Natural killer cell (primary cell): ENCODE measurements at places on chromosomes 7 and 10. TPM values are rescaled to one million over a fixed set of nuclear protein-coding genes. Genes with fewer than 3 reads are reported as not detected.

The BTBD16 gene
- total RNA-seq, result not detected

The ADRA2A gene
- total RNA-seq, result 0.28 TPM

The MYH16 gene
- not detected for total RNA-seq

The DNAAF5 gene
- total RNA-seq, result 10.3 TPM

The ASB10 gene
- total RNA-seq, result not detected

- H3K36me3 ChIP-seq, result no peaks in the 10 kb centered on the region
- H3K4me1 ChIP-seq, result no peaks in the 10 kb centered on the region
- H3K27me3 ChIP-seq, result no peaks in the 10 kb centered on the region
Observed at GRCh38 chr7:152909683-152910544, 150.4 kb downstream of the ACTR3B start.

- DNase-seq, result no peak
- H3K36me3 ChIP-seq, result no peaks in the 10 kb centered on the region
- no peaks in the 10 kb centered on the region for H3K27me3 ChIP-seq
- H3K27ac ChIP-seq, result no peak overlapping the region
Observed at GRCh38 chr7:29995652-29996051, 6.1 kb upstream of the SCRN1 start.

DNA sequence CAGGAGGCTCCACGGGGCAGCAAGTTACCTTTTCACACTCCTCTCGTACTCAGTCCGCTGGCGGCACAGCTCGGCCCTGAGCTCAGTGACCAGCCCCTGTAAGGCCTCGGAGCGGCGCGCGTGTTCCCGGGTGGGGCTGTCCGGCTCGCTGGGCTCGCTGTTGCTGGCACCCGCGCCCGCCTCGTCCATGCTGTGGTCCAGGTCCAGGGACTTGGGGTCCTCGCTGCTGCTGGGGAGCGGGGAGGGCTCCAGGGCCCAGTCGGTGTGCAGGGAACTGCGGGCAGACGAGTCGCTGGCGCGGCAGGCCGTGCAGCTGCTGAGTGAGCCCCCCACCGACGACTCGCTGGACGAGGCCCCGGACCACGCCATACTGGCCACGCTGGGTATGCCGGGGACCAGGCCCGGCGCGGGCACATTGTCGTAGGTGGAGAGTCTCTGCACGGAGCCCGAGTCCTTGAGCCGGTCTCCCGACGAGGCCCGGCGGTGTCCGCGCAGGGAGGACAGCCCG, 143.8 kb downstream of the MAPK8 start:
- no peaks in the 10 kb centered on the region for H3K4me1 ChIP-seq
- H3K27ac ChIP-seq, result no peak overlapping the region
- no peaks in the 10 kb centered on the region for H3K27me3 ChIP-seq
- no peaks in the 10 kb centered on the region for H3K36me3 ChIP-seq

DNA sequence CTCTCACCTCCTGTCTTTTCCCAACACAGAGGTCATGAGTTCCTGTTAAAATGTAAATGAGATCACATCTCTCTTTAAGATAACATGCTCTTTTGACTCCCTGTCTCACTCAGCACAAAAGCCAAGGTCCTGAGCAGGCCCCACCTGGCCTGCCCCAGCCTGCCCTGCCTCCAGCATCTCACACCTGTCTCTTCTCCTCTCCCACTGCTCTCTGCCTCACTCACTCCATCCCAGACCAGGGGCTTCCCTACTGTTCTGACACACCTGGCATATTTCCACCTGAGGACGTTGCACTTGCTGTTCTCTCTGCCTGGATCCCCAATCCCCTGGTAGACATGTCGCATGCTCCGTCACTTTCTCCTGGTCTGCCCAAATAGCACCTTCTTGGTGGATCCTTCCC, 285.0 kb upstream of the ZMIZ1 start:
- no peaks in the 10 kb centered on the region for H3K4me1 ChIP-seq
- H3K36me3 ChIP-seq, result no peaks in the 10 kb centered on the region
- no peaks in the 10 kb centered on the region for H3K27me3 ChIP-seq
- H3K27ac ChIP-seq, result no peak overlapping the region
- H3K4me3 ChIP-seq, result no peak overlapping the region

DNA sequence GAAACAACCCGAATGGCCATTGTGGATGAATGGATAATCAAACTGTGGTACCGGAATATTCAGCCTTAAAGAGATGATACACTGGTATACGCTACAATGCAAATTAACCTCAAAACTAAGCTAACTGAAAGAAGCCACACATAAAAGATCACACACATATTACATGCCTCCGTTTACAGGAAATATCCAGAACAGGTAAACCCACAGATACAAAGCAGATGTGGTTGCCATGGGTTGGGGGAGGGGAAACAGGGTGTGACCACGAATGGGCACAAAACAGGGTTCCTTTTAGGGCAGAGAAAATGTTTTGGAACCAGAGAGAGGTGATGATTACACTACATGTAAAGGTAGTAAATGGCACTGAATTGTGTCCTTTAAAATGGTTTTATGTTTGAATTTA, 16.6 kb downstream of the ESYT2 start:
- no peaks in the 10 kb centered on the region for H3K27me3 ChIP-seq
- H3K4me1 ChIP-seq, result peaks cover 71% of the 10 kb centered on the region
- H3K36me3 ChIP-seq, result peaks cover 11% of the 10 kb centered on the region
- no peak for DNase-seq

DNA sequence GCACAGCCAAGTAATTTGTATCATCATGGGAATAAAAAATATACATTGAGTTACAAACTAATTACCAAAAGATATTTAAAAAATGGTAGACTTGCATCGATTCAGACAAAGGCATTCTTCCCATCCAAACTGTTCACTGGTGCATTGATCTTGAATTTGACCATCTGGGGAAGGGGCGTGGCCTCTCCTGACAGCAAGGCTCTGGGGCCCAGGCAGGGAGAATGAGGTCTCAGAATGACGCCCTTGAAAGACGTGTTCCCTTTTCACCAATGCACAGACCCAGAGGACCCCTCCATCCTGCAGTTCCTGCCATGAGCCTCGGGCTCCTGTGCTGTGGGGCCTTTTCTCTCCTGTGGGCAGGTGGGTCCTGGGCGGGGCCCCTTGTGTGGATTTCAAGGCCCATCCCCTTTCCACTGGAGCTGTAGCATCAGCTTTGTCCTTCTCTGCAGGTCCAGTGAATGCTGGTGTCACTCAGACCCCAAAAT, 91.1 kb upstream of the PRSS58 start:
- H3K27me3 ChIP-seq, result no peaks in the 10 kb centered on the region
- no peak for DNase-seq
- H3K4me1 ChIP-seq, result peaks cover 4% of the 10 kb centered on the region
- H3K36me3 ChIP-seq, result no peaks in the 10 kb centered on the region

DNA sequence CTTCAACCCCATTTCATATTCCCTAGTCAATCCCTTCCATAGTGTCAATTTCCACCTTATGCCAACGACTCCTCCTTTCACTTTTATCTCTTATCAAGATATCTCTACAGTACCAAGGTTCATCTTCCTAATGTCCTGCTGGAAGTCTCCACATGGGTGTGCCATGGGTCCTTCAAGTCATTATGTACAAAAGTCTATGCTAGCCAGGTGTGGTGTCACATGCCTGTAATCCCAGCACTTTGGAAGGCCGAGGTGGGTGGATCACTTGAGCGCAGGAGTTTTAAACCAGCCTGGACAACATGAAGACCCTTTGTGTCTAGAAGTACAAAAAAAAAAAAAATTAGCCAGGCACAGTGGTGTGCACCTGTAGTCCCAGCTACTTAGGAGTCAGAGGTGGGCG, 47.6 kb downstream of the PRTFDC1 start:
- H3K27me3 ChIP-seq, result no peaks in the 10 kb centered on the region
- H3K27ac ChIP-seq, result no peak overlapping the region
- no peak overlapping the region for H3K4me3 ChIP-seq
- H3K4me1 ChIP-seq, result peaks cover 10% of the 10 kb centered on the region

GRCh38 chr10:31262672-31263071, 56.3 kb upstream of the ZEB1 start:
- no peak overlapping the region for H3K27ac ChIP-seq
- no peaks in the 10 kb centered on the region for H3K4me1 ChIP-seq
- H3K27me3 ChIP-seq, result no peaks in the 10 kb centered on the region
- no peaks in the 10 kb centered on the region for H3K36me3 ChIP-seq
- H3K4me3 ChIP-seq, result no peak overlapping the region

GRCh38 chr10:49642311-49642710, 28.5 kb downstream of the CHAT start:
- no peaks in the 10 kb centered on the region for H3K36me3 ChIP-seq
- no peak overlapping the region for H3K27ac ChIP-seq
- no peak for DNase-seq

- no peak overlapping the region for H3K27ac ChIP-seq
- no peaks in the 10 kb centered on the region for H3K36me3 ChIP-seq
- DNase-seq, result no peak
- H3K27me3 ChIP-seq, result no peaks in the 10 kb centered on the region
- H3K4me1 ChIP-seq, result no peaks in the 10 kb centered on the region
- no peak overlapping the region for H3K4me3 ChIP-seq
Observed at GRCh38 chr10:60313589-60313952, 76.1 kb downstream of the ANK3 start.

- no peaks in the 10 kb centered on the region for H3K4me1 ChIP-seq
- no peak overlapping the region for H3K4me3 ChIP-seq
- DNase-seq, result no peak
- H3K27ac ChIP-seq, result no peak overlapping the region
- H3K27me3 ChIP-seq, result no peaks in the 10 kb centered on the region
Observed at GRCh38 chr10:71066600-71066999, 145.8 kb upstream of the UNC5B start.
